ENCODE measurements at places on chromosomes 7 and 10. TPM values are rescaled to one million over a fixed set of nuclear protein-coding genes. Genes with fewer than 3 reads are reported as not detected.

DNA sequence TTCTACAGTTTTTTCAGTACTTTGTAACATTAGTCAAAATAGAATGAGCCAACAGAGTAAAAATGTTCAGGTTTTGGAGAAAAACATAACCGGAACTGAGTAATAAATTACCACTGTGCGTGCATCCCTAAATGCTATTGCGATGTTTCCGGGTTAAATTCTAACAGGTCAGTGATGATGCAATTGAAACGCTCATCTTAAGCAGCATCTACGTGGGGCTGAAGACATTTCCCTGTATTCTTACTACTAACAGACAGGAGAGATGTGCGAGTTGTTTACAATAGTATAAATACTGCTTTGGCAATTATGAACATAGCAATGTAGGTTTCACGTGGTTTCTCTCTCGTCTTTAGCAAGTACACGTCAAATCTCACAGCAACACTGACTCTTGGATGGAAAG, 149.4 kb downstream of the USP6NL start:
- no peak for DNase-seq

- no peak for DNase-seq
Observed at GRCh38 chr7:137269240-137269639, 74.3 kb downstream of the PTN start.

DNA sequence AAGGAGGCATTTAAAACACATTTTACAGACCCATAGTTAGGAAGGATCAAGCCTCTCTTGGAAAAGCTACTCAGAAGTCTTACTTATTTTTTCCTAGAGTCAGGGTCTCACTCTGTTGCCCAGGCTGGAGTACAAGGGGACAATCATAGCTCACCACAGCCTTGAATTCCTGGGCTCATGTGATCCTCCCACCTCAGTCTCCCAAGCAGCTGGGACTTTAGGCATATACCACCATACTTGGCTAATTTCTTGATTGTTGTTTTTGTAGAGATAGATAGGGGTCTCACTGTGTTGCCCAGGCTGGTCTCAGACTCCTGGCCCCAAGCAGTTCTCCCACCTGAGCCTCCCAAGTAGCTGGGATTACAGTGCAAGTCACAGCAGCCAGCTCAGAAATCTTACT, 354.7 kb upstream of the GALNT17 start:
- DNase-seq = no peak

- DNase-seq = no peak
Observed at GRCh38 chr7:45658716-45659495, 84.7 kb downstream of the ADCY1 start.

DNA sequence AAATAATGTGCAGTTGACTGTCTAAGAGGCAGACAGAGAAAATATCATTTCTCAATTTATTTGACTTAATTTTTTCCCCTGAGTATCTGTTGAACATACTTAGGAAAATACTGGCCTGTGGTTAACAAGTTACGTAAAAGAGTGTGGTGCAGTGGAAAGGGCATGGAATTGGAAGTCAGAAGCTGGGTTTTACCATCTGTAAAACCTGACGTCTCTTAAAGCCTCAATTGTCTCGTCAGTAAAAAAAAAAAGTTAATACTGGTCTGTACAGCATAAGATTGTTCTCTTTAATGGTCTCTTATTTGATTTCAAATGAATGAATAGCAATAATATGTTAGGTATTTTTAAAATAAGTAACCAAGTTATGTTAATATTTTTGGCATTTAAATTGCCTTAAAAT, 67.8 kb downstream of the PHTF2 start:
- no peak for DNase-seq

GRCh38 chr7:104431930-104432329, 103.5 kb downstream of the LHFPL3 start:
- no peak for DNase-seq

DNA sequence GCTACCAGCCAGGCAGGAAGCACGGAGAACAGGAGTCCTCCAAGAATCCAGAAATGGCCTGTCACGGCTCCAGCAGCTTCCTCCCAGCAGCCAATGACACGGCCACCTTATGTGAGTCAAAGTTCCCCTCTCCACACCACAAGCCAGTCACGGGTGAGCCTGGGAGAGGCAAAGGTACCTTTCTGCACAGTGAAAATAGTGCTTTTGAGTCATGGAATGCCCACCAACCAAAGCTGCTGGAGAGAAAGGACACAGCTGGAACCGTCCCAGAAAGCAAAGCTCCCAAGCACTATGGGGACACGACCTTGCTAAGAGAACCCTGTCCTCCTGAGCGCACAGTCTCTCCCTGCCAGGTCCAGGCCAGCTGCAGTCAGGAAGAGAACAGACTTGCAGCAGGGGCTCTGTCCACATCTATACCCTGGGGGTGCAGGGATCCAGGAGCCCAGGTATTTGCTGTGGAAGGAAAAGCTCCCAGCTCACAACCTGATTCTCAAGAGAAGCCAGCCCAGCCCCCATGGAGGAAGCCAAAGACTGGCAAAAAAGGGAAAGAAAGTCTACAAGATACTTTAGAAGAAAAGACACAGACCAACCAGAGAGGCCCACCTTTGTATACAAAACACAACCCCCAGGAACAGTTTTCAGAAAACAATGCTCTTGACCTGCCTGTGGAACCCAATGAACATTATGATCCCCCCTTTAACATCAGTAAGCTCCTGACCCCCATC, 24.4 kb downstream of the C10orf71 start:
- no peak for DNase-seq

DNA sequence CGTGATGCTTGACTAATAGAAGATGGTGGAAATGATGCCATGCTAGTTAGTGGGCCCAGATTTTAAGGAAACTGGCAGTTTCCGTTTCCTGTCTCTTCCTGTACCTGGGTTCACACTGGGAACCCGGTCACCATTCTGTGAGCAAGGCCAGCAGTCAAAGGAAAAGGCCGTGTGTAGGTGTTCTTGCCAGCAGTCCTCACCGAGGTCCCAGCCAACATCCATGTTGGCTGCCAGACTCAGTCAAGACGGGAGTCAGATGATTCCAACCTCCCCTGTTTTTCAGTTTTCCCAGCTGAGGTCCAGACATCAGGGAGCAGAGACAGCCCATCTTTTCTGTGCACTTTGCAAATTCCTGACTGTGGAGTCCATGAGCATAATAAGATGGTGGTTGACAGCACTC, 15.2 kb upstream of the PILRB start:
- no peak for DNase-seq

Gene LRRC61
- total RNA-seq = 4.7 TPM

Gene PRRT4
- 2.7 TPM for total RNA-seq

Gene ZNF503
- total RNA-seq = 6.0 TPM

Gene PTN
- total RNA-seq = 21.6 TPM

Gene PTF1A
- total RNA-seq = not detected

All from Right ventricle myocardium inferior (tissue), 1 donor.